ENCODE measurements at places on chromosomes 11 and 22. TPM values are rescaled to one million over a fixed set of nuclear protein-coding genes. Genes with fewer than 3 reads are reported as not detected.

The TPH1 gene
- 0.22 TPM for polyA plus RNA-seq

The BIK gene
- 4.4 TPM for polyA plus RNA-seq

GRCh38 chr11:67158221-67158620 lies 39.2 kb downstream of the KDM2A start:
- peaks cover 4% of the 10 kb centered on the region for H3K4me1 ChIP-seq

- H3K36me3 ChIP-seq, result peaks cover 6% of the 10 kb centered on the region
- peaks cover 28% of the 10 kb centered on the region for H3K4me1 ChIP-seq
- peak overlapping the region; percentile 99 for H3K4me3 ChIP-seq
- peak overlapping the region; percentile 100 for H3K27ac ChIP-seq
These were observed 1.7 kb downstream of the MALAT1 start for GRCh38 chr11:65500387-65501185.

GRCh38 chr11:2702771-2703362 lies 3.1 kb upstream of the KCNQ1OT1 start:
- no peak overlapping the region for H3K4me3 ChIP-seq
- DNase-seq, result no peak
- H3K4me1 ChIP-seq, result peaks cover 4% of the 10 kb centered on the region
- H3K27ac ChIP-seq, result no peak overlapping the region
- peaks cover 7% of the 10 kb centered on the region for H3K27me3 ChIP-seq

DNA sequence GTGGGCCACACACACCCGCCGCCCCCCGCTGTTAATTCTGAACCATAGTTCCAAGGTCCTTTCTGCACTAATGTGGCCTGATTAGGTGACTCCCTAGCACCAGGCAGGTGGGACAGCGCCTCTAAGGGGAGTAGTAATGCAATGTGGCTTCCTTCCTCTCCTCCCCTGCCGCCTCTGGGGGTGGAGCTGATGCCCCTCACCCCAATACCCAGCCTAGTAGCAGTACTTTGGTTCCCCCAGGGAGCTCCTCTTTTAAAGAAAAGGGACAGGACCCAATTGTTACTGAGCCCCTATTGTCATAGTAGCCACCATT lies 14.4 kb downstream of the RTN4RL2 start:
- H3K27ac ChIP-seq, result no peak overlapping the region
- H3K36me3 ChIP-seq, result no peaks in the 10 kb centered on the region
- H3K4me1 ChIP-seq, result peaks cover 8% of the 10 kb centered on the region
- DNase-seq, result no peak

Data from keratinocyte (primary cell).